ENCODE measurements at places on chromosomes 5 and 9. TPM values are rescaled to one million over a fixed set of nuclear protein-coding genes. Genes with fewer than 3 reads are reported as not detected.

- H3K27ac ChIP-seq = no peak overlapping the region
- H3K4me1 ChIP-seq = no peaks in the 10 kb centered on the region
- no peak overlapping the region for H3K4me3 ChIP-seq
- no peaks in the 10 kb centered on the region for H3K36me3 ChIP-seq
- DNase-seq = peak; percentile 30
- no peaks in the 10 kb centered on the region for H3K27me3 ChIP-seq
These were observed 75.2 kb upstream of the FREM1 start for GRCh38 chr9:14985419-14985818.

DNA sequence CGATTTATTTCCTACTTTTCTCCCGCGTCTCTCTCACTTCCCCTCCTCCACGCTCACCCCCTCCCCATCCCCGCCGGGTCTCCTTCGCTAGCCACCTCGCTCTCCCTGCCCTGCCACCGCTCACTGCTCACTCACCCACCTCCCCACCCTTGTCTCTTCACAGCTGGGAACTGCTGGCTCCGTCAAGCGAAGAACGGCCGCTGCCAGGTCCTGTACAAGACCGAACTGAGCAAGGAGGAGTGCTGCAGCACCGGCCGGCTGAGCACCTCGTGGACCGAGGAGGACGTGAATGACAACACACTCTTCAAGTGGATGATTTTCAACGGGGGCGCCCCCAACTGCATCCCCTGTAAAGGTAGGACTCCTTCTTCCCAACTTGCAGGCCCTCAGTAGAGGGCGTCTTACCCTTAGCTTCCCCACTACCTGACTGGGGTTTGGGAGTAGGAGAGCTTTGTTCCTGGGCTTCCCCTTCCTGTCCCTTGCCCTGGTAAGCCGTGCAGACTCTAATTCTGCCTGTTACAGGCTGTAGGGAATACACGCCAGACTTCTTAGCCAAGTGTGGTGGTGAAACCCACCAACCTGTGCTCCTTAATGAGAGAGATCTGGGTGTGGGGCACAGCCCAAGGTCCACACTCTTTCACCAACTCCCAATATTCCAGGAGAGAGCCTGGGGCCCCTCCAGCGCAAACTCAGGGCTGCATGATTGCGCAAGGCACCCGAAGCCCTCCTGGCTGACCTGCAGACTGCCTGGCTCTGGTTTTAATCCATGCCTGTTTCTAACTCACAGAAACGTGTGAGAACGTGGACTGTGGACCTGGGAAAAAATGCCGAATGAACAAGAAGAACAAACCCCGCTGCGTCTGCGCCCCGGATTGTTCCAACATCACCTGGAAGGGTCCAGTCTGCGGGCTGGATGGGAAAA lies 2.5 kb downstream of the FST start:
- peak overlapping the region; percentile 85 for H3K27ac ChIP-seq
- peak overlapping the region; percentile 82 for H3K4me3 ChIP-seq
- DNase-seq = peak; percentile 86
- H3K27me3 ChIP-seq = no peaks in the 10 kb centered on the region

DNA sequence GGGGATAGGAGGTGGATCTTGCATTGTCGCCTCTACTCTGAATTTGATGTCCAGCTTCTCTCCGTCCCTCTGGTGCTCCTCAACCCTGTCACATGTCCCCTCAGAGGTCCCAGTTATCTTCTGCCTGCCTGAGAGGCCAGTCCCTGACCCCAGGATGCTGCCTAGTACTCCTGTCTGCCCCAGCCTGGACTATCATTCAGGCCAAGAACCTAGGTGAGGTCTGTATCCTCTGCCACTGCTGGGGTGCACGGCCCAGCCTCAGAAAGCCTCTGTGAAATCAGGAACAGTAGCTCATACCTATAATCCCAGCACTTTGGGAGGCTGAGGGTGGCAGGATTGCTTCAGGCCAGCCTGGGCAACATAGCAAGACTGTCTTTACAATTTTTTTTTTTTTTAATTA lies 8.6 kb downstream of the SPINK4 start:
- no peak overlapping the region for H3K27ac ChIP-seq
- no peaks in the 10 kb centered on the region for H3K27me3 ChIP-seq
- peaks cover 8% of the 10 kb centered on the region for H3K4me1 ChIP-seq
- H3K4me3 ChIP-seq = no peak overlapping the region

- no peaks in the 10 kb centered on the region for H3K27me3 ChIP-seq
- peak overlapping the region; percentile 22 for H3K4me3 ChIP-seq
- peak overlapping the region; percentile 78 for H3K27ac ChIP-seq
These were observed 19.7 kb downstream of the MYO10 start for GRCh38 chr5:16916262-16916878.

DNA sequence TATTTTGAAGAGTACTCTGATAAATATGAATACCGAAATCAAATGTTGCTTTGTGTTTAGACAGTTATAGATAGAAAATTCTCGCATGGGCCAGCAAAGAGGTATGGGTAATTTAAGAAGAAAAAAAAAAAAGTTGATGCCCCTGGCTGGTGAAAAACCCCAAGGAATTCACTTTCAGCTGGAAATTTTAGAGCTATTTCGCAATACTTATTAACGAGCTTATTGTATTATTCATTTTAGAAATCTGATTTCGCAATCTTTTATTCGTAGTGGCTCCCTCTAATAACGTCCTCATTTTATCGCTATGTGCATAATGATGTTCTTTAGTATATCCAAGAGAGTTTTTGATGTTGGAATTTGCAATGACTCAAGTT lies 18.5 kb upstream of the FER start:
- no peaks in the 10 kb centered on the region for H3K36me3 ChIP-seq
- peak overlapping the region; percentile 87 for H3K4me3 ChIP-seq
- H3K27ac ChIP-seq = no peak overlapping the region
- H3K27me3 ChIP-seq = no peaks in the 10 kb centered on the region
- no peak for DNase-seq

- DNase-seq = no peak
- no peaks in the 10 kb centered on the region for H3K27me3 ChIP-seq
These were observed 188.9 kb downstream of the SGCD start for GRCh38 chr5:156515803-156516360.

DNA sequence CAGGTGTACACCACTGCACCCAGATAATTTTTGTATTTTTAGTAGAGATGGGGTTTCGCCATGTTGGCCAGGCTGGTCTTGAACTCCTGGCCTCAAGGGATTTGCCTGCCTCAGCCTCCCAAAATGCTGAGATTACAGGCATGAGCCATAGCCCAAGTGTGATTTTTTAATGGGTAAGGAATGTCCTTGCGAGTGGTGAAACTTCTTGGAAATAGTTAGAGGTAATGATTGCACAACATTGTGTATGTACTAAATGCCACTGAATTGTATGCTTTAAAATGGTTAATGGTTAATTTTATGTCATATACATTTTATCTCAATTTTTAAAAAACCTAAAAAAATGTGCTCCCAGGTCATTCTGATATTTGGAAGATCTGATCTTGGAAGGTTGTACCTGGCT lies 59.9 kb upstream of the IL6ST start:
- no peaks in the 10 kb centered on the region for H3K27me3 ChIP-seq
- H3K27ac ChIP-seq = no peak overlapping the region
- no peak for DNase-seq
- H3K4me1 ChIP-seq = peaks cover 21% of the 10 kb centered on the region
- no peaks in the 10 kb centered on the region for H3K36me3 ChIP-seq

GRCh38 chr5:135821802-135822201 lies 12.7 kb upstream of the SLC25A48 start:
- peak; percentile 30 for DNase-seq
- peaks cover 3% of the 10 kb centered on the region for H3K27me3 ChIP-seq
- no peak overlapping the region for H3K4me3 ChIP-seq

- no peaks in the 10 kb centered on the region for H3K27me3 ChIP-seq
- H3K4me1 ChIP-seq = peaks cover 4% of the 10 kb centered on the region
- H3K36me3 ChIP-seq = peaks cover 23% of the 10 kb centered on the region
- DNase-seq = no peak
These were observed 5.8 kb downstream of the TRUB2 start for GRCh38 chr9:128316421-128316820.

DNA sequence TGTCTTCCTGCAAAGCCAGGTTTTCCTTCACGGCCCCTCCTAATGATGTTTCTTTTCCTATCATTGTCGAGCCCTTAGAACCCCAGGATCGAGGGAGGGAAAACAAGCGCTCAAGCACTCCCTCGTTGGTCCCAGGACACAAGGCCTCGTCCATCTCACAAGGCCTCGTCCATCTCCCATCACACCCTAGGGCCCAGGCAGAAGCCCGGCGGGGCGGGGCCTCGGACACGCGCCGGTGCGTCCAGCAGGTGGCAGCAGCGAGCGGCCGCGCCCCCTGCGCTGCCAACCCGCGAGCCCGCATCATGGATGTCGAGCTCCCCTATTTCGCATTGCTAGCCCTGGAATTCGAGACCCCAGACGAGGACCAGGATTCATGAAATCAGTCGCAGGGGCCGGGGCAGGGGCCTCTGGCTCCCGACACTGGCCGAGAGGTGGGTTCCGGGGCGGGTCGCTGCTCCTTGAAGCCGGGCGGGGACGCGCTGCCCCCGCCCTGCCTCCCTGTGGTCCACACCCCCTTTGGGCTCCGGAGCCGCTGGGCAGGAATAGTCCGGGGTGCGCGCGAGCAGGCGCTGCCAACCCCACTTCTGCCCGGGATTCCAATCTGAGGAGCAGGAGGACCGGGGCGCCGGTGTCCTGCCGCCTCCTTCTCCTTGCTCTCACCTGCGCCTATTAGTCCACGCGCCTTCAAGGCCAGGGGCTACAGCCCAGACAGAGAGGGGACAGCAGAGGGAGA lies at the start of gene ABLIM3:
TSS of gene ABLIM3 (plus strand) at position 270 of the 733 bp plus-strand sequence. CDS start 603 bp downstream, outside the sequence.
- H3K27ac ChIP-seq = peak within 1 kb of the TSS; percentile 60
- H3K4me3 ChIP-seq = peak within 1 kb of the TSS; percentile 88
- peak; percentile 92 for DNase-seq
- H3K4me1 ChIP-seq = peaks cover 26% of the 10 kb centered on the region
- no peaks in the 10 kb centered on the region for H3K36me3 ChIP-seq

- no peak for DNase-seq
- no peaks in the 10 kb centered on the region for H3K27me3 ChIP-seq
- H3K4me3 ChIP-seq = no peak overlapping the region
These were observed 7.7 kb downstream of the SPINK9 start for GRCh38 chr5:148343046-148343407.

DNA sequence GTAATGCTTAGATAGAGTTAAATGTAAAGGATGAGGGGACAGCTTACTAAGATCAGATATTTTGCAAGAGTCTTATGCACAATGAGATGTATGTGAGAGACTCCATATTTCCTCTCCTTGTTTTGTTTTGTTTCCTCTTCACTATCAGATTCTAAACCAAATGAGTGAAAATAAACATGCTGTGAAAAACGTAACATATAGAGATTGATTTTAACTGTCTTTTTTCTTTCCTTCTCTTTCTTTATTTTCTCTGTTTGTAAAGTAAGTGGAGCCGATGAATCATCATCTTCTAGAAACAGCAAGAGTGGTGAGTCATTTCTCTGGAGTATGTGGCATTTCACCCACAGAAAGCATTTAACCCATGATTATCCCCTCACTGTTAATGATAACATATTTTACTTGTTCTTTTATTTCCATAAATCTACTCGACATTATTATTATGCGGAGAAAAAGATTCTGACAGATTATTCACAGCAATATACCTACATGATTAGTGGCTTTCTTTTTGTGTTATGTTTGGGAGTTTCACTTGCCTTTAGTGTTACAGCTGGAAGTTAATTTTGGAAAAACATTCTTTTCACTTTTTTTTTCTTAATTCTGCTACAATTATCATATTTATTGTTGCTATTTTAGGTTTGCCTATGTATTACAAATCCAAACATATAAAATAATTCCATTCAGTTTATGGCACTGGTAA lies 2.1 kb upstream of the ANXA1 start:
- peak overlapping the region; percentile 54 for H3K4me3 ChIP-seq
- peaks cover 3% of the 10 kb centered on the region for H3K36me3 ChIP-seq
- peak overlapping the region; percentile 89 for H3K27ac ChIP-seq
- DNase-seq = peak; percentile 73
- H3K27me3 ChIP-seq = no peaks in the 10 kb centered on the region

DNA sequence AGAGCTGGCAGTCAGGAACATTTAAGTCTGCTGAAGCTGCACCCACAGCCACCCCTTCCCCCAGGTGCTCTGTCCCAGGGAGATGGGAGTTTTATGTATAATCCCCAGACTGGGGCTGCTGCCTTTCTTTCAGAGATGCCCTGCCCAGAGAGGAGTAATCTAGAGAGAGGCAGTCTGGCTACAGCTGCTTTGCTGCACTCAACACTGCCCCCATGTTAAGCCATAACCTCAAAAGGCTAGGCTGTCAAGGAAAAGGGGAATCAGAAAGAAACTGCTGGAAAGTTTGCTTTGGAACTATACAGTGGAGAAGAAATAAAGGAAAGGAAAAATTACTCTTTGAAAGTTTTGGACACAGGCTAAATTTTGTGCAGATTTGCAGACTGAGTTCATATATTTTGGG lies 127.2 kb downstream of the MACIR start:
- DNase-seq = no peak
- no peaks in the 10 kb centered on the region for H3K36me3 ChIP-seq
- no peaks in the 10 kb centered on the region for H3K4me1 ChIP-seq
- H3K27ac ChIP-seq = no peak overlapping the region
- no peak overlapping the region for H3K4me3 ChIP-seq

DNA sequence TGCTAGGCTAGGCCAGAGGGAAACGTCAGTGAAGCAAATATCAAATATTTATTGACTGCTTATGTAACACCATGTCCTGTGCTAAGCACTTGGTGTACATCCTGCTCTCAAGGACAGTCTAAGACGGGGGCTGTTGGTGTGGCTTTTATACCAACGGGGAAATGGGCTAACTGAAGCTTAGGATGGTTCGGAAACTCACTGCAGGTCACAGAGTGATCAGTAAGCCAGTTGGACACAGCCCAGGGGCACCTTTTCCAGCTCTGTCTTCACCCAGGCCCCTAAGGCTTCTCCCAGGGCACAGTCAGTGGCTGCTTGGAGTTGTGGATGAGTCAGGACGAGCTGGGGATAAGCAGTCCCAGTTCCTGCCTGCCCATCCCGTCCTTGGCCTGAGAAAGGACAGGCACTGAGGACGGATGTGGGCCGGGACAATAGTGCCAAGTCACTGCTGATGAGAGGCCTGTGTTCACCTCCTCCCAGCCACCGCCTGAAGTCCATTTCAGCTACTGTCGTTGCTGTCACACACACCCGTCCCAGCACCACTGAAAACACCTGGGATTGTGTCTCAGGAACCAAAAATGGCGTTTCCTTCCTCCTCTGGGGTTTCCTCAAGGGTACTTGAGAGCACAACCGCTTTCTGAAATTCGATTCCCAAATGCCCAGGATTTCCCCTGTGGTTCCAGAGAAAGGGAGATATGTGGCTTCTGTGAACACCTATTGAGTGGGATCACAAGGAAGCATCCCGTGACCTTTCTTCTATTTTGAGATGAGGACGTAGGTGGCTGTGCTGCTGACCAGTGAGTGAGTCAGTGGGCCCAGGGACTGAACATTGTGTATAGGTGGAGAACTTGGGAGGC lies 17.5 kb upstream of the SPRY4 start:
- peak overlapping the region; percentile 32 for H3K4me3 ChIP-seq
- H3K27me3 ChIP-seq = no peaks in the 10 kb centered on the region
- H3K4me1 ChIP-seq = peaks cover 17% of the 10 kb centered on the region
- H3K36me3 ChIP-seq = peaks cover 10% of the 10 kb centered on the region

CDH12 gene
- not detected for total RNA-seq

GALNT10 gene
- total RNA-seq = 62.2 TPM

CARD6 gene
- 19.5 TPM for total RNA-seq

SLC23A1 gene
- total RNA-seq = not detected

GPX8 gene
- 158 TPM for total RNA-seq

TPPP gene
- not detected for total RNA-seq

PCDHGA12 gene
- 20.6 TPM for total RNA-seq
